Suprapubic skin (tissue), 4 donors: ENCODE measurements at places on chromosomes 5 and 9.
A peak's percentile ranks its signal among the peaks of the same experiment; 100 is the strongest.

- DNase-seq: no peak
Observed at GRCh38 chr9:134918646-134919045, 934 bp upstream of the FCN1 start.

- no peak for DNase-seq
Observed at GRCh38 chr5:29262339-29263123, 1931.0 kb upstream of the CDH6 start.

- DNase-seq: peak; percentile 85
Observed at GRCh38 chr9:16721972-16722371, 148.5 kb downstream of the BNC2 start.

DNA sequence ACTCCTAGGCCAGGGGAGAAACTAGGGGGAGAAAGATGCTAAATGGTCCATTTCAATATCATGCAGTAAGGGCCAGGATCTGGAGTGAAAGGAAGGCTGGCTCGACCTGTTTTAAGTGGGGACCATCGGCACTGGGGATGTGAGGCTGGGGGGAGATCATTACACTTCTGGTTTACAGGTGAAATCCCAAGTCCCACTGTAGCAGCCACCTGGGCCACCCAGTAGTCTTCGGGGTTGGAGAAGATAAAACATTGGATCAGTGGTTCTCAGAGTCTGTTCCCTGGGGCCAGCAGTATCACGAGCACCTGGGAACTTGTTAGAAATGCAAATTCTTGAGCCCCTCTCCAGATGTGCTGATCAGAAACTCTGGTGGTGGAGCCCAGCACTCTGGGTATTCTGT is 111.3 kb upstream of the ALDH1B1 start:
- DNase-seq: no peak

DNA sequence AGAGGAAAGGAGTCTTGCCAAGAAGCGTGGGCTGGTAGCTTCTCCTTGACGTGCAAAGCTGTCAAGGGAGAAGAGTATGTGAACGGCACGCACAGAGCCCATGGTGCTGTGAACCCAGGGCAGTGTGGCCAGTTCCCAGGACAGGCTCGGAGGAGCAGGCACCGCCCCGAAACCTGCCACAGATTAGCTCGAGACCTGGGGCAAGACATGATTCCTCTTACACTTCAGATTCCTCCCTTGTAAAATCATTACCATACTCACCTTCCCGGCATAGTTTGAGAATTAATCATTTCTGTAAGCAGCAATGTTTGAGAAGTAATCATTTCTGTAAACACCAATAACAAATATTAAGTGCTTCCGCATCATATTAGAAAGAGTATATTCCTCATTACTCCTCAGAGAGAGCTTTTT is 19.9 kb downstream of the GOLM1 start:
- DNase-seq: no peak

DNA sequence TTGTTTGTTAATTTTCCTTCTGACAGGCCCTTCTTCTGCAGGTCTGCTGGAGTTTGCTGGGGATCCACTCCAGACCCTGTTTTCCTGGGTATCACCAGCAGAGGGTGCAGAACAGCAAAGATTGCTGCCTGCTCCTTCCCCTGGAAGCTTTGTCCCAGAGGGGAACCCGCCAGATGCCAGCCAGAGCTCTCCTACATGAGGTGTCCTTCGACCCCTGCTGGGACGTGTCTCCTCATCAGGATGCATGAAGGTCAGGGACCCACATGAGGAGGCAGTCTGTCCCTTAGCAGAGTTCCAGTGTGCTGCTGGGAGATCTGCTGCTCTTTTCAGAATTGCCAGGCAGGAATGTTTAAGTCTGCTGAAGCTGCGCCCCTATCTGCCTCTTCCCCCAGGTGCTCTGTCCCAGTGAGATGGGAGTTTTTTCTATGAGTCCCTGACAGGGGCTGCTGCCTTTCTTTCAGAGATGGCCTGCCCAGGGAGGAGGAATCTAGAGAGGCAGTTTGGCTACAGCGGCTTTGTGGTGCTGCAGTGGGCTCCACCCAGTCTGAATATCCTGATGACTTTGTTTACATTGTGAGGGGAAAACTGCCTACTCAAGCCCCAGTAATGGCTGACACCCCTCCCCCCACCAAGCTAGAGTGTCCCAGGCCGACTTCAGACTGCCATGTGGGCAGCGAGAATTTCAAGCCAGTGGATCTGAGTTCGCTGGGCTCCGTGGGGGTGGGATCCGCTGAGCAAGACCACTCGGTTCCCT is 772.0 kb upstream of the FAM174A start:
- no peak for DNase-seq

DNA sequence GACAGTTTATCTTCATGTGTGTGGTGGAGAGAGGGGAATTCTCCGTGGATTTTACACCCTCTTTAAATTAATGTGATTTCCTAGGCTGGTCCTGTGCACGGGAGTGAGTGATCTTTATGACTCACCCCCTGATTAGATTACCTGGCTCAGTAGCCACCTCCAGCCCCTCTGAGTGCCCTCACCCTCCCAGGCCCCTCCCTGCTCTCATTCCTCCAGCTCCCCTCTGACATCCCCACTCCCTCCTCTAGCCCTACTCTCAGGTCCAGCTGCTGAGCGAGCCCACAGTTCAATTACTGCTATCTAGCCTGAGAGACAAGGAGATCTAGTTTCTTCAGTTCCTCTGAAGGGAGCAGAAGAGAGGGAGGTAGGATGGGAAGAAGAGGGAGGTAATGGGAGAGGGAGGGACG is 61.8 kb upstream of the ARAP3 start:
- DNase-seq: no peak

GRCh38 chr5:10303699-10304170 is 4.0 kb downstream of the CMBL start:
- no peak for DNase-seq
